ENCODE measurements at places on chromosomes 2 and 18.
A peak's percentile ranks its signal among the peaks of the same experiment; 100 is the strongest.

- peak; percentile 71 for DNase-seq
Measured at GRCh38 chr2:203484266-203485112, 50.6 kb downstream of the RAPH1 start.

- DNase-seq, result no peak
Measured at GRCh38 chr2:12642859-12643258, 73.9 kb upstream of the TRIB2 start.

GRCh38 chr18:61082976-61083630 is 250.1 kb upstream of the CDH20 start:
- no peak for DNase-seq

GRCh38 chr2:237593596-237594320 is 3.2 kb upstream of the RAB17 start:
- DNase-seq, result peak; percentile 71

GRCh38 chr2:193141998-193142397 is 947.3 kb upstream of the TMEFF2 start:
- DNase-seq, result no peak

DNA sequence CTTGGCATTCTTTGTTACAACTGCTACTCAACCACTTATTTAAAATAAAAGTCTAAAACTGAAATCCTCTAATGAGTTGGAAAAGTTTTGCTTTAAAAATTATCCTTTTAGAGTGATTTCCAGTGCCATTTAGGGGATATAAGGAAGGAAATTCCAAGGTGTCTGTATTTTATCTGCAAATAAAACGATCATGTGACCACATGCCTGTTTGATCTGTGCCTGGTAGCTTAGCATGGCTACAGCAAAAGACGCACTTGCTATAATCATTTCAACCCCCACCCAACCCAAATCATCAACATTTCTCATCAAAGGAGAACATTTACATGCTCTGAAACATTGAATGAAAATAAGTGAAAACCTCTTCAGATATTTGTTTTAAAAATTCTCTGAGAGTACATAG is 615.1 kb downstream of the IRS1 start:
- DNase-seq, result no peak

DNA sequence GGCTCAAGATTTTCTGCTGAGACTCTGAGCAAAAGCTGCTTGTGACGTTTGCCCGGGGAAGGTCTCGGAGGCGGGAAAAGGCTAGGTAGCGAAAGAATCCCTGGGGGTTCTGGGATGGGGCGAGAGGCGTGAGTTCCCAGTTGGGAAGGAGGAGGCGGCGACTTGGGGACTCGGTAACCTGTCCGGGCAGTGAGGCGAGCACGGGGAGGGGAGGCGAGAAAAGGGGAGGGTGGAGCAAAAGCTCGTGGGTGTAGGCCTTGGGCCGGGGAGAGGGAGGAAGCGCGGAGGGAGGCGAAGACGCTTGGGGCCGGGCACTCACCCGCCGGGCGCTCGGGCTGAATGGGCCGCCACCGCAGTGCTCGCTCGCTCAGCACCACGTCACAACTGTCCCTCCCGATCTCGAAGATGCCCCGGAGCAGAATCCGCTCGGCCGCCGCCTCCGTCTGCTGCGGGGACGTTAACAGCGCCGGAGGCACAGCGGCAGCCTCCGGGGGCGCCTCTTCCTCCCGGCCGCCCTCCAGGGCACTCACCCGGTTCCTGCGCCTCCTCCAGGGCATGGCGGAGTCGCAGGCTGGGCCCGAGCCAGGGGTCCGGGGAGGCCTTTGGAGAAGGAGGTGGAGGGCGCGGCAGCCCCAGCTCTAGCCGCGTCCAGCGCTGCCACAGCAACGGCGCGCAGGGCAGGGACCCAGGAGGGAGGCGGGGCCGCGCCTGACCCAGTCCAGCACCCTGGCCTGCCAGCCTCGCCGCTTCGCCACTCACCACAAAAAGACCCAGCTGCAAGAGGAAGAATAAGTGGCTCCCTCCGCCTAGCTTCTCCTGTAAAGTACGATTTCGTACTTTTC is at the start of gene CERKL:
TSS of gene CERKL (minus strand) at position 656 of the 842 bp plus-strand sequence. CDS start at position 557, 99 bp downstream.
- peak; percentile 82 for DNase-seq

- no peak for DNase-seq
Measured at GRCh38 chr2:59586176-59586575, 967.3 kb downstream of the BCL11A start.

GRCh38 chr2:114122930-114123329 is 233.0 kb downstream of the ACTR3 start:
- DNase-seq, result no peak

- no peak for DNase-seq
Measured at GRCh38 chr2:120778244-120778643, 42.6 kb downstream of the GLI2 start.

DNA sequence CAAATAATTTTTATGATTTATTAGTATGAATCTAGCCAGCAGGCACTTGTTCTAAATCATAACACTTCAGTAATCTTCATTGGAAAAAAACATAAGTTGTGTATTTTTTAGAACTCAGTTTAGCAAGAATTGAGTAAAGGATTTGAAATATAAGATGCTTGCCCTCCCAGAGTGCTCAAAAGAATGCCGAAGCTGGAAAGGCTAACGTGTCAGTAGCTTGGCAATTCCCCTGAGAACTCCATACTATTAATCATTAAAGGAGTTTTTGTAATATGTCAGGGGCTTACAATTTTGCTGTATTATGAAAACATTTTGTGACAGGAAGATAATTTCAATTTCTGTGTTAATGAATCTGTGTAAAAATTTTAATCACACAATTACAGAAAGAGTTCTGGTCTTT is 122.7 kb downstream of the GULP1 start:
- DNase-seq, result no peak

- no peak for DNase-seq
Measured at GRCh38 chr18:61503688-61504087, 170.5 kb downstream of the CDH20 start.

DNA sequence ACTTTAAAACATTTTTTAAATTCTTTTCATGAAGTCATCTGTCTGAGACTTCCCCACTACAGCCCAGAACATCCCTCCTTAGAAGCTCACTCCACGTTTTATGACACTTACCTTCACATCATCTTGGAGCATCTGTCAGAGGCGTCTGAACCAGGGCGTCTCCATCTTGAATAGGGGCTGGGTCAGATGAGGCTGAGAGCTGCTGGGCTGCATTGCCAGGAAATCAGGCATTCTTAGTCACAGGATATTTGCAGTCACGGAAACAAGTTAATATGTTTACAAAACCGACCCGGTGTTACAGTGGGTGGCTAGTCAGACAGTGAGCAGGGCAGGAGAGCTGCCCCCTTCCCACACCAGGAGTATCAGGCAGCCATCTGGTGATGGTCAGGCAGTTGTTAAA is 456.5 kb downstream of the FBXO15 start:
- DNase-seq, result peak; percentile 7

- no peak for DNase-seq
Measured at GRCh38 chr2:64140665-64141200, 3.5 kb downstream of the PELI1 start.

GRCh38 chr2:17429130-17429529 is 89.1 kb downstream of the RAD51AP2 start:
- DNase-seq, result no peak

- no peak for DNase-seq
Measured at GRCh38 chr18:8188184-8188583, 421.1 kb upstream of the RAB12 start.

DNA sequence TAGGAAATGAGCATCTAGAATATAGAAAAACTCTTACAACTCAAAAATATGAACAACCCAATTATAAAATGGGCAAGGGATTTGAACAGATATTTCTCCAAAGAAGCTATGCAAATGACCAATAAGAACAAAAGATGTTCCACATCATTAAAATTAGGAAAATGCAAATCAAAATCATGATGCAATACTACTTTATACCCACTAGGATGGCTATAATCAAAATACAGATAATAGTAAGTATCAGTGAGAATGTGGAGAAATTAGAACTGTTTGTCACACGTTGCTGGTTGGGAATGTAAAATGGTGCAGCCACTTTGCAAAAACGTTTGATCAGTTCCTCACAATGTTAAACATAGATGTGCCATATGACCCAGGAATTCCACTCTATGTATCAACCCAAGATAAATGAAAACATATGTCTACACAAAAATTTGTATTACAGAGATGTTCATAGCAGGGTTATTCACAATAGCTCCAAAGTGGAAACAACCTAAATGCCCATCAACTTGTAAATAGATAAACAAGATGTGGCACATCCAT is 558.4 kb downstream of the SLC4A3 start:
- no peak for DNase-seq

DNA sequence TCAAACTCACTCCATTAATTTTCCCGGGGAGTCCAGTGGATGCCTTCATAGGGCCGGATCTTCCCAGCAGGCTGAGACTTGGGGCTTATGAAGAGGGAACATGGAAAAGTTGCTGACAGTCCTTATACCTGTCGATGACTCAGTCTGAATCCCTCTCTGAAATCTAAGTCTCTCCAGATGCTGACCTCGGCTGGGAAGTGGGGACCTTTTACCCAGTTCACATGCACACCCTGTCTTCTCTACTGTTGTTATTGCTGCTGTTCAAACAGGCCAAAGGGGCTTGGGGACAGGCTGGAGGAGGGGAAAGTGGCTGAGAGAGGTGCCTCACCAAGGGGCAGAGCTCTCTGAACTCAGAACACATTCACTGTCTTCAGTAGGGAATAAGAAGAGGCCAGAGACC is 4.1 kb upstream of the TNP1 start:
- no peak for DNase-seq

DNA sequence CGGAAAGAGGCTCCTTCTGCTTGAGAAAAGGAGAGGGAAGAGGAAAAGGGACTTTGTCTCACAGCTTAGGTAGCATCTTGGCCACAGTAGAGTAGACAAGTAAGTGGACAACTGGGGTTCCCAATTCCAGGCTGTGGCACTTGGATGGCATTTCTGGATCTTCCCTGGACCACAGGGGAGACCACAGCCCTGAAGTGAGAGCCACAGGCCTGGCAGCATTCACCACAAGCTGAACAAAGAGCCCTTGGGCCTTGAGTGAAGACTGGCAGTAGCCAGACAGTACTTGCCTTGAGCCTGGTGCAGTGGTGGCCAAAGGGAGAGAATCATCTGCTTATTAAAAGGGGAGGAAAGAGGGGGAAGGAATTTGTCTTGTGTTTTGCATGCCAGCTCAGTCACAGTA is 226.1 kb upstream of the KLHL14 start:
- DNase-seq, result no peak

DNA sequence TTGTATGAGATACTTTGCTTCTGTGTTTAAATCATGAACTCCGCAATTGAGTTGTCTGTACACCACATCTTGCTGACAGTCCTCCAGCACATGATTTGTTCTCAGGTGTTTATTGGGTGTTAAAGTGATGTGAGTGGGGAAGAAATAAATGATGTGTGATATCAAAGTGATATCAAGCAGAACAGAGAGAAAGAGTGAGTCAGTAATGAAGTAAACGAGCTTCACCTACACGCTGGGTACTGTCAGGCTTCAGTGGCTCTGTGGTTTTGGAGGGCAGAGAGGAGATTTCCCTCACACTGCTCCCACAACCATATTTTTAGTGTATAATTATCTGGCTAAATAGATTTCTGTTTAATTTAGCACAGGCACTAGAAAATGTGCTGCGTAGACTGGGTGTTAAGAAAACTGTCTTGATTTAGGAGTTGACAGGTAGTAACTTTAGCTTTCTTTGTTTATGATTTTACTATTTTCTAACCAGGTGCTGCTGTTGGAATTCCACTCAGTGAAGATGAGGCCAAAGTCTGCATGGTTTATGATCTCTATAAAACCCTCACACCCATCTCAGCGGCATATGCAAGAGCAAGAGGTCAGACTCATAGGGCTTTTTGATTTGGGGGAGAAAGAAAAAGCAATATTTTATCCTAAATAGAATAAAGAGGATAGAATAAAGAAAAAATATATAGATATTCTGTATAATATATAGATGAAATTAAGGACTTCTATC is 21.2 kb downstream of the ATIC start:
- no peak for DNase-seq

- no peak for DNase-seq
Measured at GRCh38 chr18:13288509-13289133, 70.1 kb downstream of the LDLRAD4 start.

DNA sequence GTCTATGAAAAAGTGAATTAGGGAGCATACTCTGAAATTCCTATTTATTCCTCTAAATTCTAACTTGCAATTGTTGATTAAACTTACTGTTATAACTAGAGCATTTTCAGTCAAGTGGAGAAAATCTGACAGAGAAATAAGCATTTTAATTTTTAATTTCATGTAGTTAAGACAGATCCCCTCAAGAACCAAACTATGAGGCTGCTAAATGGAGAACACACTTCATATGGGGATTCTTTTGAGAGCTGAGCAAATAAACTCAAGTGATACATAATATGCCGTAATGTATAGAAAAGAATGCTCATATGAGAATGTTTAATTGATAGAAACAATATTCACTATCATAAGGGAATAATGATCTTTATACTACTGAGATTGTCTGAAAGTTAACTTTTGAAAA is 340.8 kb downstream of the ERBB4 start:
- no peak for DNase-seq

GRCh38 chr18:35750929-35751328 is 169.4 kb downstream of the GALNT1 start:
- peak; percentile 11 for DNase-seq

GRCh38 chr2:35973737-35974132 is 381.8 kb upstream of the CRIM1 start:
- no peak for DNase-seq

DNA sequence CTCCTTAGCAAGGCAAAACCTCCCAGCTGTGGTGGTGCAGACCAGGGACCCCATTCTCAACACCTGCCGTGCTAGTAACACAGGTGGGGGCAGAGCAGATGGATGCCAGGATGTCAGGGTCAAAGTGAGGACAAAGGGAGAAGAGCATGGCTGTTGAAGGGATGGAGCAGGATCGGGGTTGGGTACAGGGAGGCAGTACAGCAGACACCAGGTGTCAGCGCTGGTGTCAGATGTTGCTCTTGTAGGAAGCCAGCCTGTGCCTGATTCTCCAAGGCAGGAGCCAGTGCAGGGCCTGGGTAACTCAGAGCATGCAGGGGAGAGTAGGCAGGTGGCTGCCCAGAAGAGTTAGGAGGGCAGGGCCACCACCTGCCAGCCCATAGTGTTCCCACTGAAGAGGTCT is 222.1 kb upstream of the SPRED2 start:
- DNase-seq, result no peak

GRCh38 chr18:77140439-77141109 is 8.0 kb upstream of the MBP start:
- DNase-seq, result no peak

DNA sequence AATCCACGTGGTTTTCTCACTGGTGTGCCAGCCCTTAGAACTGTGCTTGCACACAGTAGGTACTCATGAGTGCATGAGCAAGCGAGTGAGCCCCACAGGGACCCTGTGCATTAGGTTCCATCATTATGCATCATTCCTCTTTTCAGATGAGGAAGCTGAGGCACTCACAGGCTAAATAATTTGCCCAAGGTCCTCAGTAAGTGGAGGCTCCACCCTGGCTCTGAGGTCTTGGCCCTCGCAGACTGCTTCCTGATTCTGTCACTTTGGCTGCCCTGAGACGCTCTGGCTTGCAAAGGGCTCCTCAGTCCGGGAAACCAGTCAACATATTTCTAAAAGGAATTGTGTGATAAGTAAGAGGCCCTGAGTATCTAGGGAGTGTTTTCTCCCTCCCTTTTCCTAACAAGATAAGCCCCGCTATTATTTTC is 71.7 kb downstream of the IL1R2 start:
- peak; percentile 13 for DNase-seq
